NCI-H1930 (cell line): ENCODE measurements at places on chromosomes 4 and X.

DNA sequence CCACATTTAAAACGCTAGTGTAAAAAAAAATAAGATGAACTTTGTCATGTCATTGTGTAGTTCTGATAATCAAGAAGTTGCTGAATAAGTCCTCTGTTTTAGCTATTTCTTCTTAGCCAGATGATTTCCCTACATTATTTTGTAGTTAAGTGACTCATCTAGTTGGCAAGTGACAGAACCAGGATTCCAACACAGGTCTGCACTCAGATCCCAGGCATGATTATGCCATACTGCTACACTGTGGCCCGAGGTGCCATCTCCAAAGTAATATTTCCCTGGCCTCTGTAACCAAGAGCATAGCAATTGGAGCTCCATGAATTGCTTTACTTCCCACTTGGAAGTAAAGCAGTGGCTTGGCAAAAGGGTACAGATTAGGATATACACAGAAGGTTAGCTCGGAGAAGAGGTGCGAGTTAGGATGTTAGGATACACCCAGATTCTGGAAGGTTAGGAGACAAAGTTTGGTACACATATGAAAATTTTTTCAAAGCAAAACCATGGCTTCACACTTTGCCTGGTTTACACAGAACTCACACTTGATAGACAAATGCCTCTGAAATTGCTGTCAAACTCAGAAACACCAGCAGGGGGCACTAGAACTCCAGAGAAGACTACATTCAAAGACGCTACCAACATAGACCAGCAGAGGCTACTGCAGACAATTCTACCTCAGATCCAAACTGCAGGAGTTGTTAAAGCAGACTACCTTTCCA lies 41.4 kb downstream of the SRPX2 start:
- DNase-seq: peak; percentile 79

GRCh38 chr4:124686279-124686678 lies 26.3 kb downstream of the ANKRD50 start:
- DNase-seq: no peak

DNA sequence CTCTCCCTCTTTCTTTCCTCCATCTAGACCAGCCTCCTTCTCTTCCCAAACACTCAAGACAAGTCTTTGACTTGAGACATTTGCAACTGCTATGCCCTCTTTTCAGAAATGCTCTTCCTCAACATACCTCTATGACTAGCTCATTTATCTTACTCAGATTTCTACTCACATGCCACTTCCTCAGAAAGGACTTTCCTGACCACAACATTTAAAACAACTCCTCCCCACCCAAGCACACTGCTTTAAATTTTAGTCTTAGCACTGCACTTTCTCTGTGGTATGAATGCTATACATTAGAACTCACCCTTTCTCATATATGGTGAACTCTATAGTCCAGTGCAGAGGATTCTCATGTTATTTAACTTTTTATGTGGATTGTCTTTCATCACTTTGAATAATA lies 28.4 kb upstream of the SULT1E1 start:
- DNase-seq: no peak

GRCh38 chr4:139450586-139450985 lies 3.3 kb upstream of the RAB33B start:
- DNase-seq: no peak

- no peak for DNase-seq
Observed at GRCh38 chr4:38007645-38008044, 47.4 kb downstream of the PTTG2 start.

DNA sequence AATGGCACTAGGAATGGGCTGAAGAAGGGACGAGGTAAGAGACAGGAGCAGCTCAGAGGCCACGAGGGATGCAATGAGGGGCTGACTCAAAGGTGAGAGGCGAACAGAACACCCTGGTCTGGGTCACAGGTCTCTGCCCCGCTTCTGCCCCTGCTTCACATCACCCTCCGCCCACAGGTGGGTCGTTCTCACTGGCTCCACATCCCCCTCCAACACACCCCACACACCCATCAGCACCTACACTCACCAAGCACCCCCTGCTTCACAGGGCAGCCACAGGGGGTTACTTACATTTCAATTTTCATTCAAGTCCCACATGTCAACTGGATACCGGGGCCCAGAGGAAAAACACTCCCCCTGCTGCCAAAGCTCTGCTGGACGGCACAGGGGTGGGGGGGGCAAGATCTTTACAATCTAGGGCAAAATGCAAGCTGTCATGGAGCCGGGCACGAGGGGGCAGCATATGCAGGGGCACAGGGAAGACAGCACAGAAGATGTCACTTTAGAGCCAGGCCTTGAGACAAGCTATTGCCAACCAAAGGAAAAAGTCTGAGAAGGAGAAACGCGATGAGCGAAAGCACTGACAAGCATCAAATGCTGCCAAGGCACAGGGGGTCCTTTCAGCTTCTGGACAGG lies 94.0 kb downstream of the AFAP1 start:
- DNase-seq: no peak

DNA sequence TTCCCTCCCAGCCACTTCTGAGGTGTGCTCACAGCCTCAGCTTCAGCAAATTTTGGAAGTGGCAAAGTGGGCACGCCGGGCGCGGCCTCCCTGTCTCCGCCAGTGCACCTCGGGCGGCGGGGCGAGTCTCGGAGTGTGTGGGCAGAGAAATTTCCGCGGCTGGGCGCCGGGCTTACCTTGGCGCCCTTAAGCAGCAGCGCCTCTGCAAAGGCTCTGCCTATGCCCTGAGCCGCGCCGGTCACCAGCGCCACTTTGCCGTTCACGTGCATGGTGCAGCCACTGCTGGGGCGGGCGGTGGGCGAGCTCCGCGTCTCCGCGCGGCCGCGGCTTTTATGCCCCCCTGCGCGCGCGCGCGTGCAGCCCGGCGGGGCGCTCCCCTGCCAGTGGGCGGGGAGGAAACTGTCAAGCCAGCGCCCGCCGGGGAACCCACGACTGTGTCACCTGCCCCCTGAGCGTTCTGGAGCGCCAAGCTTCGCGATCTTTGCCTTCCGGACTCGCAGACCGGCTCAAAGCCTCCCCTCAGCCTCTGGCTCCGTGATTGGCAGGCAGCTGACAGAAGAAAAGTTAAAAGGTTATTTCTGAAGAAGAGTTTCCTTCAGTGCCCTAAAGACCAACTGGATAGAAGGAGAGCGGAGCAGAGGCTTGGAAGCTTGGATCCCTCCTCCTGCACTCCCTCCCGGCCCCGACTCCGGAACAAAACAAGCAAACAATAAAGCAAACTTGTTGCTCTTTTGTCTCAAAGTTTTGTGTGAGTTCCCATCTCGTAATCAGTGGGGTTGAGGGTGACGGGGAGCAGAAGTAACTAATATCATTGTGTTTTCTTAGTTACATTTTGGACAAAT lies at the start of gene HPGD:
HPGD (minus strand) TSS at position 306 of the 842 bp plus-strand sequence; CDS start at position 269, 37 bp downstream.
- DNase-seq: peak; percentile 35

- DNase-seq: no peak
Observed at GRCh38 chrX:110056419-110056818, 53.5 kb downstream of the TMEM164 start.

GRCh38 chr4:171718069-171718468 lies 95.1 kb upstream of the GALNTL6 start:
- DNase-seq: no peak

DNA sequence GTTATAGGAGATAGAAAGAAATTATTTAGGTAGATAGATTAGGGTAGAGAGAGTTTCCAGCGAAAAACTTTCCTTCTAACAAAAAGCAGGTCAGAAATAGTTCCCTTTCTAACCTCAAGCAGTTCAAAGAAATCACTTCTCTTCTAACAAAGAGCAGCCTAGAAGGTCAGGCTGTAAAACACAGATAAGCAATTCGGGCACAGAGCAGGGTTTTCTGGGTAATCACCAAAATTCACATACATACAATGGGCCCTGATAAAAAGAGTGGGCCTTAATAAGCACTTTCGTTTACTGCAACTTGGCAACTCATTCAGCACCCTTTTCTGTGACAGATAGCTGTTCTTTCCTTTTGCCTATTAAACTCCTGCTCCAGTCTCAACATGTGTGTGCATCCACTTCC lies 13.4 kb upstream of the NAF1 start:
- no peak for DNase-seq

GRCh38 chrX:26778320-26778888 lies 562.4 kb downstream of the MAGEB5 start:
- DNase-seq: no peak

GRCh38 chrX:10922159-10922558 lies 189.0 kb upstream of the HCCS start:
- no peak for DNase-seq

GRCh38 chr4:7687006-7687405 lies 252.3 kb upstream of the PSAPL1 start:
- DNase-seq: no peak

- DNase-seq: no peak
Observed at GRCh38 chr4:185682236-185682635, 129.8 kb downstream of the SORBS2 start.

DNA sequence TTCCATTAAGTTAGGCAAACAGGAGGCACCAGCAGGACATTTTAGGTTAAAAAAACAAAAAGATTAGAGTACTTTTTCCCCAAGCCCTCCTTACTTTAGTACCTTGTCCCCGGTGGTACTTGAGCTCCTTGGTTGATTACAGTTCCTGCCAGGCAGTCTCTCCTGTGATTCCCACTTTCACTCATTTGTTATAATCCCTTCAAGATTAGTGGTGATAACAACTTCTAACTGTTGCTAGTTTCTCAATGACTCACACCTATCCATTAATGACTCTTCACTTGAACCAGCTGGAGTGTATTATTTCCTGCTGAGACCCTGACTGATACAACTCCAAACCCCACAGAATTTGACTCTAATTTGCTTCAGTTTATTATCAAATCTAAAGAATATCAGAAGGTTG lies 765.0 kb upstream of the DIAPH2 start:
- no peak for DNase-seq

DNA sequence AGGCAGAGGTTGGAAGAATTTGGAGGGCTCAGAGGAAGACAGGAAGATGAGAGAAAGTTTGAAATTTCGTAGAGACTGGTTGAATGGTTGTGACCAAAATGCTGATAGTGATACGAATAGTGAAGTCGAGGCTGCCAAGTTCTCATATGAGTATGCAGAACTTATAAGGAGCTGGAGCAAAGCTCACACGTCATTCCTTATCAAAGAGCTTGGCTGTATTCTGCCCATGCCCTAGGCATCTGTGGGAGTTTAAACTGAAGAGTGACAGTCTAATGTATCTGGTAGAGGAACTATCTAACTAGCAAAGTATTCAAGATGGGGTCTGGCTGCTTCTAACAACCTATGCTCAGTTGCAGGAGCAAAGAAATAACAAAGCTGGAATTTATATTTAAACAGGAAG lies 102.1 kb downstream of the PCDH18 start:
- DNase-seq: no peak

DNA sequence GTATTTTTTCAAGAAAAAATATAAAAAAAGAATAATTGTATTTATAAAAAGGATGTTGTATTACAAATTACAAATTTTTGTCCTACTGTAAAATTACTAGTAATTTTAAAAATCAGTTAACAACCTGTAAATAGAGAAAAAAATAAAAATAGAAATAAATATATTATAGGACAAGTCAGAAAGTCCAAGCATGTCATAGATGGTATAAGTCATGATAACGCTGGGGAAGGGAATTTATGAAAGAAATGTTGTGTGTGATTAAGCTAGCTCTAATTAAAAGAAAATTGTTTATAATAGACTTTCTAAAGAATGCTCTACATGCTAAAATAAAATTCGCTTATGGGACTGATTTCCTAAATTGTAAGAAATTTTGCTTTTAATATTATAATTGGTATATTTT lies 2329.9 kb downstream of the ARAP2 start:
- DNase-seq: no peak

DNA sequence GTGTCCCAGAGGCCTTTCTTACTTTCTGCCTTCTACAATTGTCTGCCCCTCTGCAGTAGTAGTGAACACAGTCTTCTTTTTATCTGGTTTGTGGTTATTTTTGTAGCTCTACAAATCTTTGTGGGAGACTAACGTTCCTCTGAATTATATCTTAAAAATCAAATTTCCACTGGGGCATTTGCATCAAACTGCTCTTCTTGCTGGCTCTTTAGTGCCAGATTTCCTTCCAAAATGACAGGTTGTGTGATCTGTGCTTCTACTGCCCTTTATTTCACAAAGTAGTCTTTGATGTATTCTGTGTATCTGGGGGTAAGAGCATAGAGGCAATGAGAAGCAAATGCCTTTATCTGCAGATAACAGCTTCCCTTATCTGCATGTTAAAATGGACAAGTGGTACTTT lies 34.5 kb downstream of the TSPAN7 start:
- DNase-seq: no peak

DNA sequence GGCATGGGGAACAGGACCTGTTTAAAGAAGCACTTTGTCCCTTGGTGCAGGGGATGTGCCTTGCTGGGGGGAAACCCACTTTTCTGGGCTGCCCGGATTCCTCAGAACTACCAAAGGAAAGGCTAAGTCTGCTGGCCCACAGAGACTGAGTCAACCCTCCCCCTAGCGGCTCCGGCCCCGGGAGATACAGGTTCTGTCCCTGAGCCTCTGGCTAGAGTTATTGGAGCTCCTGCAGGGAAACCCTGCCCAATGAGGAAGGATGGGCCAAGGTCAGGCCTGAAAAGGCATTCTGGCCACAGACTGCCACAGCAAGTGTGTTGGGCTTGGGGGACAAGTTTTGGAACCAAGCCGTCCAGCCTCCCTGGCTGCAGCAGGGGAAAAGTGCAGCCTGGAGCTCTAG lies 490.9 kb upstream of the ACTRT1 start:
- DNase-seq: no peak

DNA sequence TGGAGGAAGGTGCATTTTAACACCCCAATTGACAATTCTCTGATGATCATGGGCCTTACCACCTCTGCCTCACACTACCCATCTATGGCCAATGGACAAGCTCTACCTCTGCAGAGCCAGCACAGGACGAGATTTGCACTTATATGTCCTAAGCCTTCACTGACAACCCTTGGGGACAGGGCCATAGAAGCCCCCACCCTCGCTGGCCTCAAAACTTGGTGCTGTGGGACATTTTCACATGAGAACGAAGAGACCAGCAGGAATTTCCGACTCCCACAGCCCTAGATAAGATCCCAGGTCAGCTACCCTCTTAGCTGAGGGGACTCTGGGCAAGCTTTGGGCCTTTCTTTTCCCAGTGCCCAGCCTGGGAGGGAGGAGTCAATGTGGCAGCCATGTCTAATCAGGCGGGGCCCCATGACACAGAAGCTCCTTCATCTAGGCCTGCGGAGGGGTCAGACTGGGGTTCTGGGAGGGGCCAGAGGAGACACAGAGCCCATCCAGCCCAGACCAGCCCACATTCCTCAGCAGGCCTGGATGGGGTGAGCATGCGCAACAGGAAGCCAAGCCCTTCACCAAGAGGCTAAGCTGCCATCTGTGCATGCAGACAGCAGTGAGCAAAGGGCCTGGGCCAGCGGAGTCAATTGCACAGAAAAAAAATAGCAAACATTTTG lies 12.1 kb downstream of the PJA1 start:
- no peak for DNase-seq

DNA sequence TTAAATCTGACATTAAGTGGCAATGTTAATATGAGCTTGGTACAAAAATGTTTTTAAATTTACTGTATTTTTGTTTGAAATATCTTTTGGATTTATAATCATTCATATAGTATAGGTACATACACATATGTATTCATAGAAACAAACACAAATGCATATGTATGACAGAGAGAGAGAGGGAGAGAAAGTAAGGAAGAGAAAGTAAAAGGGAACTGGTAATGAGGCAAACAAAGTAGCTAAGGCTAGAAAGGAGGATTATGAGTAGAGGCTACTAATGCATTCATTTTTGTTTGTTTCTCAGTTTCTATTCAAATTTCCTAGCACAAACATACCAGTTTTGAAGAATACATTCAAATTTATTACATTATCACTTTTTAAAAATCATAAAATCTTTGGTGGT lies 132.4 kb downstream of the GLRA3 start:
- DNase-seq: no peak

GRCh38 chr4:2036866-2037265 lies 22.3 kb upstream of the NAT8L start:
- no peak for DNase-seq
